Ureter (tissue), 1 donor: ENCODE measurements at places on chromosomes 16 and 17. TPM values are rescaled to one million over a fixed set of nuclear protein-coding genes. Genes with fewer than 3 reads are reported as not detected.

DNA sequence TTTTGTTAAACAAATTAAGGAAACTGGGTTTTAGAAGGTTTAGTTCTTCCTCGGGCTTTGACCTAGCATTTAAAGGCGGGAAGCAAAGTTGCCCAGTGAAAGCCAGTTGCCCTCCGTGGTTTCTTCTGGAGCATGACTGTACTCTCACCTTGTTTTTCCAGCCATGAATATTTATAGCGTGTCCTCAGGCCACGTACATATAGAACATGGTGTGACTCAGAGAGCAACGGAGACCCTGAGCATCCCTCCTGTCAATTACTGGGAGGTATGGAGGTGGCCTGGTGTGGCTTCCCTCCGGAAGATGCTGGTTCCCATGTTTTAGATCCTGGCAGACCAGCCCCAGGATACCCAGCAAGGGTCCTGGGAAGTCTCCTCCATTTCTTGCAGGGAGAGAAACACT is 48.4 kb downstream of the AKAP1 start:
- DNase-seq, result no peak

TERB1 gene
- total RNA-seq, result 1.0 TPM

GRCh38 chr16:58741976-58742375 is 7.9 kb upstream of the GOT2 start:
- no peak for DNase-seq

ACSM2A gene
- not detected for total RNA-seq

GRCh38 chr16:81165411-81166097 is 69.4 kb upstream of the GCSH start:
- no peak for DNase-seq

DNA sequence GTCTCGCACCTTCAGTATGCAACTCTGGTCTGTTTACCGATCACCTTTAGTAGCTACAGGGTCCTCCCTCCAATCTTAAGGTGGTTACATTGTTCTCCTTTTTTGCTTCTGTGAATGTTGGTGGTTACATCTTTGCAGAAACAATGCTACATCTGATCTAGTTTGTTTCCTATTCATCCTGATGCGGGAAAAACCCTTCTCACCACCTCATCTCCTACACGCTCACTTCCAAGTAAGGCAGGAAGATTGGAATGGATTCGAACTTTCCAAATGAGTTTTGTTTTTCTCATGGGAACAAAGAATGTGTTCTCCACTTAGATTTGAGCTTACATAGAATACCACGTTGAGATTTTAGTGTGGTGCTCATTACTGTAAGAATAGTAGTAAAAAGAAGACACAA is 14.5 kb downstream of the ZC3H18 start:
- DNase-seq, result no peak

C17orf78 gene
- not detected for total RNA-seq

DNA sequence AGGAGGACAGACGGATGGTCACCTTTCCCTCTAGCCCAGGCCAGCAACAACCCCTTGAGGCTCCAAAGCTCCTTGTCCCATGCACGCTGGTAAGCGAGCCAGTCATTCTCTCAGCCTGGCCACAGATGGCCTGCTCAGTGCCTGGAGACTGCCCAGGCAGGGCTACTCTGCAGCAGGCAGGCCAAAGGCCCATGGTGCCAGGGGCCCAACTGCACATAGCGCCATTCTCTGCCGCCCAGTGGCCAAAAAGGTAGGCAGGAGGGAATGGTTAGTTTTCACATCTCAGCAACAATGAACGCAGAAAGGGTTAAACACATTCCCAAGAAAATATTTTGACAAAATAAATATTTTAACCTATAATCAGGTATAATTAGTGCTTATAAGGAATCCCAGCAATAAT is 7.7 kb upstream of the SREBF1 start:
- no peak for DNase-seq
